ELF-1 (cell line): ENCODE measurements at places on chromosomes 12 and 14.

DNA sequence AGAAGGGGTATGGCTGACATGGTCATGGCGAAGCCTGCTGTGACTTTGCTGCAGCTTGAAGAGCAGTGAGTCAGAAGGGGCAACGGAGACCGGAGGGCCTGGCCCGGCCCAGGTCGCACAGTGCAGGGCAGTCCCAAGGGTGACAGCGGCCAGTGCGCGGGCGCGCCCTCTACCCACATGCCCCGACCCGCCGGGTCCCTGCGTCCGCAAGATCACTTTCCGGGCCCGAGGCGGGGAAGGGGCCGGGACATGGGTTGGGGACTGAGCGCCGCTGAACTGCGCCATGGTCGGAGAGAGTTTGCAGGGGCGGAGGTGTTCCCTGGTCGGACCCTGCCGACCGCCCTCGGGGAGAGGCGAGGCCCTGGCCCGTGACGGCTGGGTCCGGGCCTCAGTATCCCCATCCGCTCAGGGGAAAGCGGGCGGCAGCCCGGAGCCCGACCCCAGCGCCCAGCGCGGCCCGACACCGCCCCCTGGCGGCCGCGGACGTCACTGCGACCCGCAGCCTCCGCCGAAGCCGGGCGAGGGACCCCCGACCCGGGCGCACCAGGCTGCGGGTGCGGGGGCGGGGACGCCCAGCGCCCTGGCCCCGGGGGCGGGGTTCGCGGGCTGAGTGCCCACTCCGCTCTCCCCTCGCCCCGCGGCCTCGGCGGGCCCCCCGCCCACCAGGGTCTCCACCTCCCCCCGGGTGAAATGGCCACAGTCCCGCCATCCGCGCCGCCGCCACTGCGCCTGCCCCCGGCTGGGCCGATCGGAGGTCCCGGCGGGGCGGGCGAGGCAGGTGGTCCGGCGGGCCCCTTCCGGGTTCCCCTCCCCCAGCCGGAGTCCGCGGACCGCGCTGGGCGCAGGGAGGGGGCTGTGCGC, 7.2 kb upstream of the ANKRD9 start:
- peak; percentile 79 for DNase-seq

GRCh38 chr12:58814036-58814435, 106.3 kb downstream of the LRIG3 start:
- DNase-seq: no peak

- DNase-seq: no peak
Observed at GRCh38 chr12:106214571-106214970, 33.2 kb downstream of the CKAP4 start.

GRCh38 chr12:52389313-52390207, 4.1 kb upstream of the KRT84 start:
- peak; percentile 85 for DNase-seq

- no peak for DNase-seq
Observed at GRCh38 chr12:132452596-132453350, 37.2 kb upstream of the FBRSL1 start.

GRCh38 chr12:116244001-116244400, 33.5 kb downstream of the MED13L start:
- no peak for DNase-seq

GRCh38 chr12:126554625-126555024, 1489.4 kb downstream of the AACS start:
- no peak for DNase-seq
